NT2/D1 (cell line): ENCODE measurements at places on chromosomes 11 and 22.

DNA sequence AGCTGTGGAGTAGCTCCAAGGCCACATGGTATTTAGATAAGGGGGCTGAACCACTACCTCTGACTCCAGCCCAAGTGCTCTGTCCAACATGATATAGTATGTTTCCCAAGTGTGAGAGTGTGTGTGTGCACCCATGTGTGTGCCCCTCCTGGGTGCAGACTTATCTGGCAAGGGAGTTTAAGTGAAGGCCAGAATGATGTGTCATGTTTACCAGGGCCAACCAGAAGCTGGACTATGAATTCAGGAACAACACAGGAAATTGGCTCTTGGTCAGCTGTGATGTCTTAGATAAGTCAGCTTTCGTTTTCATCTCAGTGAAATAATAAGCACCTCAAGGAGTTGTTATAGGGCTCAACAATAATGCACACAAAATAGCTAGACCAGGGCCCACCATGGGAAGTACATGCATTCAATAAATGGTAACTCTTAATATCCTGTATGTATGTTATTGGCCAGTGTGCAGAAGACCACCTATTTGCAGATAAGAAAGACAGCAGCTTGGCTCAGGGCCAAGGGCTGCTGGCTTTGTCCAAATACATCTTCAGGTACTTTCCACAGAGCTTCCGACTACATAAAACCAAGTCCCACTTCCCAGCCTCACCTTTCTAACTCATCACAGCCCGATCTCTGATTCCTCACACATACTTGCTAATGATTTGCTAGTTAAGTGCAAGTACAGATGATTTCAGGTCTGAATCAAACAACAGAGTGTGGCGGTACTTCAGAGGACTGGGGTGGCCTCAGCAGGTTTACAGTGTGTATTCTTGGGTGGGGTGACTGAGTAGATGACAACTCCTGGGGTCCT is 120.9 kb downstream of the ME3 start:
- no peak for DNase-seq

DNA sequence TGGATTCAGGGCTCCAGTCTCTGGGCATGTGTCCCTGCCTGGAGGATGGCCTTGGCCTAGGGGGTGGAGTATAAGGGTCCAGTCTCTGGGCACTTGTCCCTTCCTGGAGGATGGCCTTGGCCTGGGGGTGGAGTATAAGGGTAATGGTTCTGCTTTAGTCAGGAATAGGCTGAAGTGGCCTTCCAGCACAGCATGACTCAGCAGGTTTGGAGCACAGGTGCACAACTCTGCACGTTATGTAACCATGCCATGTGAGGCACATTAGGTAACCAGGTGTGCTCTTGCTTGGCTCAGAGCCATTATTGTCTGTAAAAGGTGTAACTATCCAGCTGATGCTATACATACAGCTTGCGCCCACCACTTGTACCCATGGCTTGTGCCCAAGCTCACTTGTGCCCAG is 48.4 kb upstream of the POLD3 start:
- no peak for DNase-seq

DNA sequence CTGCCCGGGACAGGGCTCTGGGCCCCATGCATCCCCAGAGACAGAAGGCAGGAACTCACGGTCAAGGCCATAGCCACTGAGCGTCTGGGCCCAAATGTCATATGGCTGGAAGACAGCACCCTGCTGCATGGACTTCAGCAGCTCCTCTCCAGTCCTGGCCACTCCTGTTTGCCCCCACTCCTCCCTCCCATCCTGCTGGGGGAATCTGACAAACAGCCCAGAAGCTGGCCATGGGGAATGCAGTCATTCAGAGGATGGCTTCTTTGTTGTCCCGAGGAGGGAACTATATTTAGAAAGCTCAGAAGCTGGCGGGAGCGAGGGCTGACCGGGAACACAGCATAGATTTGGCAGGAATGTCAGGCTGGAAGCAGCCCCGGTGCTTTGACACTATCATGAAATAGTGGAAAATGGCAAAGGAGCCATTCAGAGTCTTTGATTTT is 35.0 kb downstream of the DKK3 start:
- DNase-seq: no peak

DNA sequence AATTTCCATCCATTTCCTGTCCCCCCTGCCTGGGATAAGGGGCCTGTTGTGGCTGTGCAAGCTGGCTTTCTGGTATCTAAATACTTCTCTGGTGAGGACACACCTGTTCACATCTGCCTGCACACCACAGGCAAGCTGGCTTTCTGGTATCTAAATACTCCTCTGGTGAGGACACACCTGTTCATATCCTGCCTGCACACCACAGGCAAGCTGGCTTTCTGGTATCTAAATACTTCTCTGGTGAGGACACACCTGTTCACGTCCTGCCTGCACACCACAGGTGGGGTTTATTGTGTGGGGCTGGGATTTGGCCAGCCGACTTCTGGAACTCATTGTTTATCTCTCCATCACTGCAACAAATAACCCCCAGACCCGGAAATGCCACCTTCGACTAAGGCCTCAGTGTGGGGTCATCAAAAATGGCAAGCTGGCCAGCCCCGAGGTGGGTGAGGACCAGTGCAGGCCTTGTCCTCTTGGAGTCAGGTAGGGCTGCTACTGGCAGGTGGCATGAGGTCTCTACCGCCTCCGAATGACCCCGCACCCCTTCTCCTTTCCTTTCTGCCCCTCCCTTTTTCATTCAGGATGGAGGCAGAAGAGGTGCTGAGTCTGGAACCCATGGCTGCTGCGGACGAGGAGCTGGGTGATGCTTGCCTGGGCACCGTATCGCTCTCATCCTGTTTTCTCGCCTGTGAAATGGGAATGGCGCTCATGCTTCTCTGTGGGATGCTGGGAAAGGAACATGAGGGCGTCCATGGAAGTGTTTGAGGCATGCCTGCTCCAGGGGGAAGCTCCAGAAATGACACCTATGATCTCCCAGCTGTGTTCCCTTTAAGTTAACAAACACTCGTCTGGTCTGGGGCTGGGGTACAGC is 43.5 kb upstream of the MYEOV start:
- no peak for DNase-seq

DNA sequence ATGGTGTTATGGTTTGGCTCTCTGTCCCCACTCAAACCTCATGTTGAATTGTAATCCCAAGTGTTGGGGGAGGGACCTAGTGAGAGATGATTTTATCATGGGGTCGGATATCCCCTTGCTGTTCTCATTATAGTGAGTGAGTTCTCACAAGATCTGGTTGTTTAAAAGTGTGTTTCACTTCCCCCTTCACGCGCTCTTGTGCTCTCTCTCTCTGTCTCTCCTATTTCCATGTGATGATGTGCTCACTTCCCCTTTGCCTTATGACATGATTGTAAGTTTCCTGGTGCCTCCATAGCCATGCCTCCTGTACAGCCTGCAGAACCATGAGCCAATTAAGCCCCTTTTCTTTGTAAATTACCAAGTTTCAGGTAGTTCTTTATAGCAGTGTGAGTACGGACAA is 765.1 kb downstream of the KCNA4 start:
- no peak for DNase-seq

GRCh38 chr11:30282289-30282631 is 40.6 kb upstream of the ARL14EP start:
- no peak for DNase-seq

DNA sequence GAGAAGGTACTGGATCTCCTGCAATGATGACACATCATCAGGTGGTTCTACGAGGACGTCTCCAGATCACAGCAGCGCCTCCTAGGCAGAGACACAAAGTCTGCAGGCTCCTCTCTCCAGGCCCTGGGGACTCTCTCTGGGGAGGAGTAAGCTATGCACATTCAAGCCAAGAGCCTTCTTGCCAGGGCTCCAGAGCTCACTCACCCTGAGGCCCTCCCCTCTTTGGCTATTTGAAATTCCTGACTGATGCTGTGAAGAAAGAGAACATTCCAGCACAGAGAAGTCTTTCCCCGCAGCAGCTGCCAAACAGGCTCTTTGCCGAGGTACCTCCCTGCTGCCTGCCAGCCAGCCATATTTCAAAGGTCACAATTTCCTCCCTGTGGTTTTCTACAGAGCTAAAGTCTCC is 204.9 kb downstream of the CSNK2A3 start:
- DNase-seq: peak; percentile 85

DNA sequence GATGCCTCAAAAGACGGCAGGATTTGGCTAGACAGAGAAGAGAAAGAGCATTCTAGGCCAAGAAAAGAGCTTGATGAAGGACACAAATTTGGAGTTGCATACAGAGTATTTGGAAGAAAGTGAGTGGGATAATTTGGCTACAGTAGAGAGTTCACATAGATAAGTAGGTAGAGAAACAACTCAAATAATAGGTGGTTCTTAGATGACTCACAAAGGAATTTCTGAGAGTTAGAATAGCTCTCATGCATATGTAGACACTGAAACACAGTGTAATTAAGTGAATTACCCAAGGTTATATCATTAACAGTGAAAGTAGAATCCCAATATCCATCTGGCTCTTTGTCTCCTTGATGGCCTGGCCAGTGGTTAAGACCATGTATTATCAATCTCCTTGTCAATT is 228.6 kb upstream of the DDI1 start:
- no peak for DNase-seq

DNA sequence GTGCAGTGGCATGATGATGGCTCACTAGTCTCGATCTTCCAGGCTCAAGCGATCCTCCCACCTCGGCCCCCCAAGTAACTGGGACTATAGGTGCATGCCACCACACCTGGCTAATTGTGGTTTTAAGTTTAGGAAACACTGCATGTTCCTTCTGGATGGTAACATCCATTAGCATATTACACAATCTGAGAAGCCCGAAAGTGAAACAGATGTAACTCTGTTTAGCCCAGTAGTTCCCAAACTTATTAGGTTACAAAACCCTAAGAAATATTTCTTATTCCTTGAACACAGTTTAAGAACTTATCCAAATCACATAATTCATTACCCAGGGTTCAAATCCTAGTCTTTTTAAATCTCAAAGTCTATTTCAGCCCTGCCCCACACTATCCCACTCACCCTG is 28.3 kb downstream of the POLDIP3 start:
- no peak for DNase-seq

- DNase-seq: no peak
Measured at GRCh38 chr11:134634897-134635831, 223.1 kb upstream of the B3GAT1 start.

DNA sequence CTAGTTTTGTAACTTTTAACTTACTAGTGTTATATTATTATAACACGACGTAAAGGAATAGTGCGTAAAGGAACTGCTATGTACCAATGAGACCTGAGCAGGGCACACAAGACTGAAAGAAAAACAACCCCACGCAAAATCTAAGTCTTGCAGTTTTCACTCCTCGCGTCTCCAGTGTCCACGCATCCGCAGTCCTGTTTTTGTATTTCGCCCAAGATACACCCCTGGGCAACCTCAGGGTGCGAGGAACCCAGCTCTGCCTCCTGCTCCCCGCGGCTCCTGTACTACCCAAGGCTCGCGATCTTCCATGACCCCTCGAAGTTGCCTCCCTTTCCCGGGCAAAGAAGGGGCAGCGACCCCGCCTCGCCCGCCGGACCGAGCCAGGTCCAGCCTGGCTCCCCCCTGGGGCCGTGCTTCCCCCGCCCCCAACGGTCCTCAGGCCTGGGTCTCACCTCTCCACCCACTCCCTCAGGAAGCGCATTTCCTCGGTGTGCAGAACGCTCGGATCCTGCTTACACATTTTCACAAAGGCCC is 393 bp downstream of the ST13 start:
- DNase-seq: no peak

GRCh38 chr11:133107136-133107535 is 425.2 kb downstream of the OPCML start:
- DNase-seq: no peak

- DNase-seq: no peak
Measured at GRCh38 chr11:46694072-46694471, 6.3 kb downstream of the ARHGAP1 start.

- no peak for DNase-seq
Measured at GRCh38 chr11:72379384-72380131, 54.8 kb downstream of the CLPB start.

DNA sequence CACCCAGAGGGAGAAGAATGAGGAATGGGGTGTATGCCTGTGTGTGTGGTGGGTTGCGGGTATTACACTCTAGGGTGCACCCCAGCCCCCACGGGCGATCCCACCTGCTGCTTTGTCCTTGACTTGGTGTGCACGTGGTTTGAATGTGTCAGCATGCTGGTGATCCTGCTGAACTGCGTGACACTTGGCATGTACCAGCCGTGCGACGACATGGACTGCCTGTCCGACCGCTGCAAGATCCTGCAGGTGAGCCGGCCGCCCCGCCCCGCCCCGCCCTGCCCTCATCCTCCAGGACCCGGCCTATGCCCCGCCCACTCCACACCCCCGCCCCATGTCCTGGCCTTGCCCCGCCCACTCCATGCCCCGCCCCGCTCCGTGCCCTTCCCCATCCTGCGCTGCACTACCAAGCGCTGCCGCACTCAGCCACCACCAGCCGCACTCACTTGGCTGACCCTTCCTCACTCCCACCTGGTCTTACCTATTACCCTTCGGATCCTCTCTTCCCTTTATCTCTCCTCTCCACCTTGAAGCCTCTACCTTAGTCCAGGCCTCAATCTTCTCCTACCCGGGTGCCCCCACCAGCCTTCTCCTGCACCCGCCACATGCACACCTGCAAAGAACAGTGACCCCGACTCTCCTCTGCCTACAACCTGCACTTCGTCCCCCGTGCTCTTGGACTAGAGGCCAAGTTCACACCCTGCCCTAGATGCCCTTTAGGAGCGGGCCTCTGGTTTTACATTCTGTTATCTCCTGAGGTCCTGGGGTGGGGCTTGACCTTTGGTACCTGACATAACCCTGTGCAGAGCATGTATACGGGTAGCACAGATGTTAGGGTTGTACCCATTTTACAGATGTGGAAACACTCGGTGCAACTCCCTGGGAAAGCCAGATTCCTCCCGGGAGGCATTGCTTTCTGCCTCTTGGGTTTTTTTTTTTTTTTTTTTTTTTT is 27.7 kb downstream of the CACNA1I start:
- peak; percentile 62 for DNase-seq

- DNase-seq: no peak
Measured at GRCh38 chr11:43632181-43632580, 48.4 kb upstream of the HSD17B12 start.

GRCh38 chr22:29459773-29460172 is 20.2 kb upstream of the NEFH start:
- no peak for DNase-seq

GRCh38 chr11:112178428-112178827 is 3.1 kb downstream of the BCO2 start:
- no peak for DNase-seq

- no peak for DNase-seq
Measured at GRCh38 chr11:94762208-94762607, 5.9 kb upstream of the AMOTL1 start.

GRCh38 chr11:43508511-43508918 is 149.8 kb downstream of the TTC17 start:
- DNase-seq: no peak

GRCh38 chr11:45933131-45933831 is 10.8 kb downstream of the LARGE2 start:
- DNase-seq: no peak

GRCh38 chr11:133705873-133706272 is 139.4 kb downstream of the SPATA19 start:
- DNase-seq: no peak
